ENCODE measurements at places on chromosomes 6 and 20.

- DNase-seq, result peak; percentile 23
These were observed 58.5 kb upstream of the ATXN1 start for GRCh38 chr6:16819752-16820151.

DNA sequence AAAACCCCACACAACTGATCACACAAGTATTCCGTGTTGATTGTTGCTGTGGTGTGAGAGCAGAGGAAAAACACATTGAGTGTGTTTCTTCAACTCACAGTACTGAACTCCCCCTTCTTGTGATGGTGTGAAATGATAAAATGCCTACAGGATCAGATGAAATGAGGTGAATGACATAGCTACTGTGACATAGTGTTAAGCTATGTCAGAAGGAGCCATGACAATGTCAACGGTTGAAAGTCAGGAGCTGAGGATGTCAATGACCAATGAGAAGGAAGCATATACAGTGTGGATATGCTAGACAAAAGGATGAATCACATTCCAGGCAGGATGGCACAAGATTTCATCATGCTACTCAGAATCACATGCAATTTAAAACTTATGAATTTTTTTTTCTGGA is 38.8 kb downstream of the WASF1 start:
- peak; percentile 71 for DNase-seq

DNA sequence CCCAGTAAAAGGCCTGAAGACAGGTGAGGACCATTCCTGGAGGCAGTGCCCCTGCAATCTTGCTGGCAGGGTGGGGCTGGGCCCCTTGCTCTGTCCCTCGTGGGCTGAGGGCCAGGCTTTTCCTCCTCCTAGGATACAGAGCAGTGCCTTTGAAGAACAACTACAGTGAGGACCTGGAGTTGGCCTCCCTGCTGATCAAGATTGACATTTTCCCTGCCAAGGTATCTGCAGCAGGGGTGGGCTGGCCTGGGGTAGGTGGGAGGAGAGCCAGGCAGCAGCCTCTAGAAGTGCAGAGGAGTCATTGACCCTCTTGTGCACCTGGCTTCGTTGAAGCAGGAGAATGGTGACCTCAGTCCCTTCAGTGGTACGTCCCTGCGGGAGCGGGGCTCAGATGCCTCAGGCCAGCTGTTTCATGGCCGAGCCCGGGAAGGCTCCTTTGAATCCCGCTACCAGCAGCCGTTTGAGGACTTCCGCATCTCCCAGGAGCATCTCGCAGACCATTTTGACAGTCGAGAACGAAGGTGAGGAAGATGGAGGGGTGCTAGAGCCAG is 36.5 kb downstream of the PLCG1 start:
- DNase-seq, result no peak

DNA sequence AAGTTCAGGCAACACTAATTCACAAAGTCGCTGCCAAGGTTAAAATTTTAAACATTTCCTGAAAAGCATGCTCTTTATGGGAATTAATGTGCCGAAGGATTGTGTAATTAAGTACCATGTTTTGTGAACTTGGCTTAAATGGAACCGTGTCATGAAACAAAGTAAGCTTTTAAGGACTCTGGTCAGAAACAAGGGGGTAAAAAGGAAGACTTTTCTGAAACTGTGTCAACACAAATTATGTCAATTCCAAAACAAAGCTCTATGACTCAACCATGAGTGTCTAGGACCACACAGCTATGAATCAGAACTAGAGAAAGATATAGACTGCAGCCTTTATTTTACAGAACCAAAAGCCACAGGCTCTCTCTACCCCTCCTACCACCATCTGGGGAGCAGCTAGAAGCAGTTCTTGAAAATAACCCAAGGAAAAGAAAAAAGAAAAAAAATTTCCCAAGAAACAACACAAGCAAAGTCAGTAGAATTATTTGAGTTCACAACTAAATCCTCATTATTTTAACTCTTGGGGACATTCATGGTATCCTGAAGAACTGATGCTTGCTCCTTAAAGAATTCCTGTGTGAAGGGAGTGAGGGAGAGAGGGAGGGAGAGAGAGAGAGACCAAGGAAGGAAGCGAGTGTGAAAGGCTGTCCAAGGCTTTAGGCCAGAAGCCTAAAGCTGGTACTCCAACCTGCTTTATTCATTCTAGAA is 81.9 kb downstream of the ZMYND8 start:
- DNase-seq, result peak; percentile 92

DNA sequence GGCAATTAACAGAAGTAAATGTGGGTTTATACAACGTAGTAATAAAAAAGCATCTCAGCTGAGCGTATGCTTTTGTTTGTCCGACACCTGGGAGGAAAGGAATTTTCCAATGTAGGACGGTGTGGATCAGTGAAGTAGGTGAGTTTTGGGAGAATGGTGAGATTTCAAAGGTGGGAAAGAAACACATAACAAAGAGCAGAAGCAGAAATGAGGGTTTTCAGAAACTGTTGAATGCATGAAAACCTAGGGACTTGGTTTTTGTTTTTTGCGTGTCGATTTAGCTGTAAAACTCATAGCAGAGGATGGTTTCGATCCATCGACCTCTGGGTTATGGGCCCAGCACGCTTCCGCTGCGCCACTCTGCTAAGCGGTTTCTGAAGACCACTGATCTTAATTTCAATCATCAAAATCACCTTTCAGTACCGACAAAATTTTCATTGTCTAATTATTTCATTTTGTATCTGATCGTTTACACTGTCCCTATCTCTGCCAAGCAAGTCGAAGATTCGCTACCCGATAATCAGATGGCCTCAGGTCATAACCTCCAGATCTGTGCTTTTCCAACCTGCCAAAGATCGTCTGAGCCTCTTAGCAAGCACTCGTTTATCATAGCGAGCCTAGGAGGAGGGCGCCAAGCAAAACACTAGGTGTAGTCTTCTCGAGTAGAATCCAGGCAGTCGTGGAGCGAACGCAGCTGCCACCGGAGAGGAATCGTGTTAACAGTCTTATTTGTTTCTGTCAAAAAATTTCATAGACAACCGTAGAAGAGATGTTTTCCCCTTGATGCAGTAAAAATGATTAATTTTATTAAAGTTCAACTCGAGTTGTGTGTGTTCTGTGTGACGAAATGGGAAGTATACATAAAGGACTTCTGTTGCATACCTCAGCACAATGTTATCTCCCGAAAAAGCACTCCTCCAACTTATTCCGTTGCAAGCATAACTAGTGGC is 20.9 kb upstream of the POM121L2 start:
- DNase-seq, result peak; percentile 53

GRCh38 chr6:73028124-73028766 is 197.1 kb downstream of the KHDC1L start:
- no peak for DNase-seq

- DNase-seq, result no peak
These were observed 27.7 kb upstream of the ENPP4 start for GRCh38 chr6:46102123-46102522.

- no peak for DNase-seq
These were observed 19.4 kb downstream of the RSPO4 start for GRCh38 chr20:982754-983153.

- DNase-seq, result no peak
These were observed 125.2 kb upstream of the EYA4 start for GRCh38 chr6:133115946-133116345.

- no peak for DNase-seq
These were observed 32.7 kb upstream of the KATNA1 start for GRCh38 chr6:149681209-149681608.

GRCh38 chr20:37686762-37687477 is 6.9 kb upstream of the CTNNBL1 start:
- no peak for DNase-seq

DNA sequence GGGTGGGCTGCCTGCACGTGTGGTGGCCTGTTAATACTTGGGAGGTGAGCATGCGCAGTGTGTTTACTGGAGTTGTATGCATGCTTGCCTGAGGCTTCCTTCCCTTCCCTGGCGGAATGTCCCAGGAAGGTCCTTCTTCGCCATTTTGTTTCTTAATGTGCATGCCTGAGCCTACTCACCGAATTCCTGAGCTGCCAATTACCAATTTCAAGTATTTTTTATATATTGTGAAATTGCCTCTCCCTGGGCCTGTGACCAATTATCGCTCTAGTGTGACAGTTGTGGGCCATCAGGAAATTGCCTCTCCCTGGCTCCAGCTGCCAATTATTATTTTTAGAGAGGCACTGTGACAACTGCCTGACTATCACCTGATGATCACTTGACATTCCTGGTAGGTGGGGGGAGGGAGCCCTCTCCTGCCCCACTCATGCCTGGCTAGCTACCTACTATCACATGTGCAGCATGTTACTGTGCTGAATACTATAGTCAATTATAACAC is 70.0 kb downstream of the FAM50B start:
- DNase-seq, result peak; percentile 85

- DNase-seq, result no peak
These were observed 22.6 kb upstream of the CRISP1 start for GRCh38 chr6:49888742-49889431.

- DNase-seq, result peak; percentile 70
These were observed 610.4 kb upstream of the IMPG1 start for GRCh38 chr6:76682842-76683241.

- DNase-seq, result no peak
These were observed 4.8 kb downstream of the TBPL1 start for GRCh38 chr6:133957780-133958242.

GRCh38 chr6:83370567-83370966 is 60.3 kb downstream of the ME1 start:
- no peak for DNase-seq

DNA sequence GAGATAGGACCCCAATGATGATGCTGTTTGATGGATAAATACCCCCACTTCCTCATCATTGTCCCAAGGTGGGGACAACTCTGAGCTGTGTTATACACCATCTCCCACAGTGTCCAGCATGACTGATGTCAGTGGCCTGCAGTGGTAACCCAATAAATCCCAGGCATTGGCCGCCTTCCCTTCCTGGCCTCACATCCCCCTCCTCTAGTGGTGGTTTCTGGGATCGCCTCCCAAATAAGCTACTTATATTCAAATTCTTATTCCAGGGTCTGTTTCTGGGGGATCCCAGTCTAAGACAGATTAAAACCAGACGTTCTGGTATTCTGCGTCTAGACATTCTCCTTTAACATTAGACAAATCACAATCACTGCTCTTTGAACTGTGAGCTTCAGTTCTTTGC is 90.6 kb downstream of the SCP2D1 start:
- DNase-seq, result no peak

DNA sequence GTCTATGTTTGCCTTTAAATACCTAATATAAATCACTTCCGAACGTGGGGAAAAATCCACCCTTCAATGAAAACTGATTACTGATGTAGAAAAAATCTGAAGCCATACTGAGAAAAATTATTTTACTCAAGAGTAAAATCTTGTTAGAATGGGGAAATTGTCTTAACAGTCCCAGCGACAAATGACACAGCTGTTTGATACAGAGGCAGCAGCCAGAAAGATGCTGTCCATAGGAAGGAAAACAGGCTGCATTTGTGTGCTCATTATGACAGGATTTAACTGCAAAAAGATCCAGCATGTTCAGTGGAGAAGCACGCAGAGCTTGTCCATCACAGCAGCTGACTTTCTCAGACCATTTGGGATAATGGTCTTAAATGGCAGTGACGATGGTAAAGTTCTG is 443.0 kb downstream of the TFAP2B start:
- no peak for DNase-seq

- no peak for DNase-seq
These were observed 16.2 kb downstream of the PM20D2 start for GRCh38 chr6:89162047-89162371.

GRCh38 chr6:122799916-122800686 is 11.0 kb downstream of the SMPDL3A start:
- peak; percentile 74 for DNase-seq

DNA sequence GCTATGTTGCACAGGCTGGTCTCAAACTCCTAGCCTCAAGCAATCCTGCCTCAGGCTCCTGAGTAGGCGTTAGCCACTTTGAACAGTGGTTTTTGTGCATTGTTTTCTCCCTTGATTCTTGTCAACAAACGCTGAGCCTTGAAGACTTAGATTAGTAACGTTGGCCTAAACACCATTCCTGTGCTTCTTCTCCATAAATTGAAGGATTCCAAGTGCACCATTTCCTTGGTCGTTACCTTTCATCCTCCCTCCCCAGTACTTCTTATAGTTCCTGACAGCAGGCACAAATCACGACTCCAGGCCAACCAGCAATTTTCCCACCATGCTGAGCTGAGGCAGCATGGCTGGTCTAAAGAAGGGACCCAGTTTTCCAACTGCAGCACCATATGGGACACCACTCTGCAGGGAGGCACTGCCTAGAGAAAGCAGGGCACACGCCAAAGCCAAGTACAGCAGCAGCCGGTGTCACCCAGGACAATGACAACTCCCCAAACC is 8.9 kb downstream of the RPS10 start:
- DNase-seq, result no peak

DNA sequence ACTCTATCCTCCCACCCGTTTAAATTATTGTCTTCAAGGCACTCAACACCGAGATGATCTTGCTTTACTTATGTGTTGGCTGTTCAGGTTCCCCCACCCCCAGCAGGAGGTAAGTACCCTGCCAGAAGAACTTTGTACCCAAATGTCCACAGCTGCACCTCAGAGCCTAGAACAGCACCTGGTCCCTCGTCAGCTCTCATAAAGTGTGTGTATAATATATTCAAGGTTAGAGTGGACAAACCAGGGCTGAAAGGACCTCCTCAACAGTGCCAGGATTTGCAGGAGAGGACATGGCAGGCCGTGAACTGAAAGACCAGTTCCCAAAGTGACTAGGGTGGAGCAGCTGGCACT is 5.9 kb upstream of the CPXM1 start:
- DNase-seq, result no peak

- peak; percentile 89 for DNase-seq
These were observed 874.2 kb downstream of the TFAP2A start for GRCh38 chr6:9540534-9541126.

GRCh38 chr6:73236144-73236750 is 11.0 kb upstream of the KHDC1L start:
- peak; percentile 84 for DNase-seq

- no peak for DNase-seq
These were observed 100.4 kb upstream of the MLN start for GRCh38 chr6:33904050-33904746.

GRCh38 chr20:14616003-14616402 is 278.6 kb upstream of the FLRT3 start:
- no peak for DNase-seq

- DNase-seq, result no peak
These were observed 334.9 kb upstream of the JARID2 start for GRCh38 chr6:14910692-14911547.

DNA sequence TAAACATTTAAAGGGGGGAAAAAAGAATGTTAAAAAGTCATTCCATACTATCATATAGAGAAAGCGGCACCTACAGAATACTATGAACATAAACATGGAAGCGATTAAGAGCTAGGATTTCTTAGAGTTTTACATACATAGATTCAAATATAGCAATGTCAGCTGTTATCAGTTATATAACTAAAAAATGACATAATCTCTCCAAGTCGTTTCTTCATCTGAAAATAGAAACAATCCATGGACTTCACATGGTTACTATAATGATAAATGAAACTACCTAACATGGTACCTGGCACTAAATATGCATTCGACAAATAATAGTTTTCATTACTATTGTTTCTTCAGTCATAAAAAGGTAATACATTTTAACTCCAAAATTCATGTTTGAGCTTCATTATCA is 3.7 kb downstream of the IBTK start:
- DNase-seq, result no peak

- DNase-seq, result no peak
These were observed 38.2 kb downstream of the ELMO2 start for GRCh38 chr20:46367967-46368901.

- peak; percentile 62 for DNase-seq
These were observed 21.7 kb downstream of the TGM6 start for GRCh38 chr20:2402271-2402980.

GRCh38 chr6:13027207-13027606 is 301.1 kb downstream of the TBC1D7 start:
- DNase-seq, result no peak

- DNase-seq, result no peak
These were observed 103.6 kb downstream of the CDYL start for GRCh38 chr6:4879741-4880275.

GRCh38 chr6:167551628-167552257 is 226.9 kb downstream of the TTLL2 start:
- DNase-seq, result no peak
